ENCODE measurements at places on chromosomes 16 and 17.

- no peak for DNase-seq
Observed at GRCh38 chr17:76562734-76563148, 22.9 kb downstream of the PRCD start.

- no peak for DNase-seq
Observed at GRCh38 chr16:89167425-89167941, 4.1 kb upstream of the CDH15 start.

DNA sequence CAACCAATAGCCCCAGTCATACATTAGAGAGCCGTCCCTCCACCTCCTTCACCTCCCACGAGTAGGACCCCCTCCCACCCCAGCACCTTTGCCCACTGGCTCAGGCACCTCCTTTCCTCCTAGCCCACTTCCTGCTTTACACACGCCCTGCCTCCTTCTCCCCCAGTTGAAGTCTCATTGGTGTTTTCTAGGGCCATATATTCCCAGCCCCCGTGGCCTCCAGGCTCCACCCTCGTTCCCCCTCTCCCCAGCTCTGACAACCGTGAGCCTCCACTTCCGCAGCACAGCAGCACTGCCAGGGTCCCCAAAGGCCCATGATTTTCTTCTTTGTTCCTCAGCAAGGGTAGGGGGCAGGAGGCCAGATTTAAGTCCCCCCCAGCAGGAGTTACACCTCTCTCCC is 340.3 kb upstream of the TNRC6C start:
- no peak for DNase-seq

- no peak for DNase-seq
Observed at GRCh38 chr17:58344047-58344790, 7.8 kb downstream of the SUPT4H1 start.

GRCh38 chr17:44872131-44872768 is 24.6 kb downstream of the HIGD1B start:
- DNase-seq = peak; percentile 85

Data from NCI-H1417 treated with DMSO at 0.1 percent for 48 hours (cell line).